ENCODE measurements at places on chromosomes 6 and 20.
A peak's percentile ranks its signal among the peaks of the same experiment; 100 is the strongest.

- DNase-seq = no peak
These were observed 70.3 kb downstream of the HUS1B start for GRCh38 chr6:586553-586952.

GRCh38 chr20:51219544-51219943, 196.6 kb upstream of the KCNG1 start:
- no peak for DNase-seq

- DNase-seq = no peak
These were observed 1.5 kb downstream of the ROMO1 start for GRCh38 chr20:35700625-35701148.

- DNase-seq = no peak
These were observed 115.3 kb upstream of the SPACA1 start for GRCh38 chr6:87932361-87932760.

- no peak for DNase-seq
These were observed 197.4 kb downstream of the JARID2 start for GRCh38 chr6:15443119-15443830.

DNA sequence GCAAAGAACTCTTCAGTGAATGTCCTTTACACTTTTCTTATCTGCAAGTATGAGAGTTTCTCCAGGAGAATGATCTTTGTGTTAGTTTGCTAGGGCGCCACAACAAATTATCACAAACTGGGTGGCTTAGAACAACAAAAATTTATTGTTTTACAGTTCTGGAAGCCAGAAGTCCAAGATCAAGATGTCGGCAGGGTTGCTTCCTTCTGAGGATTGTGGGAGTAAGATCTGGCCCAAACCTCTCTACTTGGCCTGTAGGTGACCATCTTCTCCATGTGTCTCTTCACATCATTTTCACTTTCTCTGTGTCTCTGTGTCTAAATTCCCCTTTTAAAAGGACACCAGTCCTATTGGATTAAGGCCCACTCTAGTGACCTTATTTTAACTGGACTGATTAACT, 103.0 kb downstream of the ADTRP start:
- no peak for DNase-seq

GRCh38 chr20:53609491-53610445, 16.1 kb upstream of the ZNF217 start:
- peak; percentile 72 for DNase-seq

- DNase-seq = no peak
These were observed 834 bp upstream of the CTSZ start for GRCh38 chr20:59007665-59008511.

DNA sequence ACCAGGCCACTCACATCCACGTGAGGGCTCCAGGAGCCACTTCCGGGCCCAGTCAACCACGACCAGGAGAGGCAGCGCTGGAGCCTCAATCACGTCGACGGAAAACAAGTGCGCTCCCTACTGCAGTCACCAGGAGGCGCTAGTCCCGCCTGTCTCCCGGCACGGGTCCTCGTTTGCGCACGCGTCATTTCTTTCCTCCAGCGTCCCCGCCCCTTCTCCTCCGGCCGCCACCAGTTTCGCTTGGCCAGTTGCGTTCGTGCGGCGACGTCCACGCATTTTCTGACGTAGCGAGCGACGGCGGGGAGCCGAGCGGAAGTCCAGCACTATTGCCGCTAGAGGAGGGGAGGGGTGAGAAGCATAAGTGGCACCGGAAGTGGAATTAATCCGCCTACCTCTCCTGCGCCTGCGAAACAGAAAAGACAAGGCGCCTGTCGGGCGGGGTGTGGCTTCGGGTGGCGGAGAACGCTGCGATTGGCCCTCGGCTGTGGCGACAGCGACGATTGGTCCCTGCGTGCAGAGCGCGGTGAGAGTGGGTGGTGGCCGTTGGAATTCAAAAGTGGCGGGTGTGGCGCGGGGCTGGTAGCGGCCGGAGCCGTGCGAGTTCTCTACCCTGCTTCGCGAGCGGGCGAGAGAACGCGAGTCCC, at the start of gene KIFC1:
KIFC1 (plus strand) TSS at position 546 of the 644 bp plus-strand sequence. CDS start 163 bp downstream, outside the sequence.
- DNase-seq = peak; percentile 100

GRCh38 chr6:138278326-138278725, 60.0 kb upstream of the PBOV1 start:
- no peak for DNase-seq

DNA sequence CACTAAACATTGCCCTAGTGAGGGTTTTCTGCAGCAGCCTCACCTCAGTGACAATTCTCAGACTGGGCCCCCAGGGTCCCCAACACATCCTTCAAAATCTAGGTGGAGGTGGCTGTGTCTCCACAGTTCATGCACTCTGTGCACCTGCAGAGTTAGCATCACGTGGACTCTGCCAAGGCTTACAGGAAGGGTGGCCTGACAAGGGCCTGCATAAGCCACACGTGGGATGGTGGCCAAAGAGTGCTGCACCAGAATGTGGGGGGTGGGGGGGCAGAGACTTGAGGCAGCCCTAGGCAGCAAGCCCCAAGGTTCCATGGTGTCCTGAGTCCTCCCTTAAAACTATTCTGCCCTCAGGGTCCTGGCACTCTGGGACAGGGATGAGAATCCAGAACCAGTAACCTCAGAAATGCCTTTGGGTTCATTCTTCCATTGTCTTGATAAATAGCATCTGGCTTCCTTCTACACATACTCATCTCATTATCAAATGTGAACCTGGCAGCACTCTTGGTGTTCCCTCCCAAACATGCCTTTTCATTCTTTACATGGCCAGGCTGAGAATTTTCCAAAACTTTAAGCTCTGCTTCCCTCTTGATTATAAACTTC, 1.6 kb upstream of the SERPINB1 start:
- peak; percentile 31 for DNase-seq

GRCh38 chr6:167442796-167443680, 118.2 kb downstream of the TTLL2 start:
- no peak for DNase-seq

DNA sequence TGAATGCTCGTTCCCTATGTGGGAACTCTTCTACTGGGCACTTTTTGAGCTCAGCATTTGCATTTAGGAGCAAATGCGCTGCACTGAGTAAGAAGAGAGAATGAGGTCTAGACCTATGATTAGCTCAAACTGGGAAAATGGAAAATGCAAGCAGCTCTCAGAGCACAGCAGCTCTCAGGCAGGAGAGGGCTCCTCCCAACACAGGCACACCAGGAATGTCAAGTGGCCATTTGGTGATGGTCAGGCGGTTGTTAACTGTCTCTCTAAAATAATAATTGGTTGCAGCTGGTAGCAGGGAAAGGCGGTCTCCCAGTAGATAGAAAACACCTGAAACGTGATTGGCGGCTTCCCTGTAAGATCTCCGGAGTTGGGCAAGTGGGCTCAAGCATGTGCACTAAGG, 162.0 kb upstream of the ECI2 start:
- DNase-seq = no peak

GRCh38 chr6:100677240-100677639, 203.9 kb downstream of the ASCC3 start:
- DNase-seq = no peak

DNA sequence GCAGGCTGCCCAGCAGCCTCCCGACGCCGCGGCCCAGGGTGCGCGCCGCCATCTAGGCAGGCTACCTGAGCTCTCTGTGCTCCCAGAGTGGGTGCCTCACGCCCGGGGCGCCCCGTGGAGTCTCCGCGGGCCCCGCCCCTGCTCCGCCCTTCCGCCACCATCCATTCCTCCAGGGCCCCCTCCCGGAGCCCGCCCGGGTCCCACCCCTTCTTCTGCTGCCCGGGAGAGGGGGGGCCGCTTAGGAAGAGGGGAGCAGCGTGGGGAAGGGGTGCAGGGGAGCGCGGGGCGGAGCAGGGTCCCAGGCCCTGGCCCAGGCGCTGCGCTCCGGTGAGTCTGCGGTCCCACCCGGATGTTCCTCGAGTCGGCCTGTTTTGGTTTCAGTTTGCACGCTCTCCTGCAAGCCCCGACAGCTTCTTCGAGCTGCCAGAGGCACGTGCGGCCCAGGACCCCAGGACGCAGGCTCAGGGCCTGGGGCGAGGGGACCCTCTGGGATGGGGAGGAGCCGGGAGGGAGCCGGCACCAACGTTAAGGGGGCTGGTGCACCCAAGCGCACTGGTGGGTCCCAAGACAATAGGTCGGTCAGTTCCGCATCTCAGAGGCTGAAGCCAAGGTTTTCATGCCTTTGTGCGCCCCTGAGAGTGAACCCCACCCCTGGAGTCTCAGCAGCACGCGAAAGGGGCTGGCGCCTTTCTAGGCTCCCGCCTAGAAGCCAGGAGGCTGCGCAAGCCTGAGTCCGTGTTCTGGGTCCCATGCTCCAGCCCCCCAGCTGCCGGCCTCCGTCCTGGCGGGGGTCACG, at the start of gene ACSS1:
ACSS1 (minus strand) TSS at position 89 of the 796 bp plus-strand sequence; CDS start at position 52, 37 bp downstream.
- peak; percentile 64 for DNase-seq

GRCh38 chr20:50379049-50379990, 130.9 kb upstream of the PTPN1 start:
- DNase-seq = no peak

GRCh38 chr20:42754706-42755105, 435.0 kb downstream of the PTPRT start:
- no peak for DNase-seq

DNA sequence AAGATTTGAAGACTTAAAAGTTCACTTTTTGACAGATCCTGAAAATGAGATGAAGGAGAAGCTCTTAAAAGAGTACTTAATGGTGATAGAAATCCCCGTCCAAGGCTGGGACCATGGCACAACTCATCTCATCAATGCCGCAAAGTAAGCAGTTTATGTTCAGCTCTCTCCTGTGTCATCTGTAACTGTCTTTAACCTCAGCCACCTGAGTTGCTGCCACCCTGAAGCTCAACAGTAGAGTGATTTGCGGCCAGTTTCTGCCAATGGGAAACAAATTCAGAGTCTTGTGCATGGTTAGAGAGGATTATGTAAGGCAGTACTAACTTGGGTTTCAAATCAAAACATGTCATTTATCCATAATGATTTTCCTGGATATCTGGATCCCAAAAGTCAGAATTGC, 10.1 kb downstream of the TNFAIP3 start:
- no peak for DNase-seq

GRCh38 chr6:34475767-34476328, 10.0 kb downstream of the PACSIN1 start:
- DNase-seq = no peak

DNA sequence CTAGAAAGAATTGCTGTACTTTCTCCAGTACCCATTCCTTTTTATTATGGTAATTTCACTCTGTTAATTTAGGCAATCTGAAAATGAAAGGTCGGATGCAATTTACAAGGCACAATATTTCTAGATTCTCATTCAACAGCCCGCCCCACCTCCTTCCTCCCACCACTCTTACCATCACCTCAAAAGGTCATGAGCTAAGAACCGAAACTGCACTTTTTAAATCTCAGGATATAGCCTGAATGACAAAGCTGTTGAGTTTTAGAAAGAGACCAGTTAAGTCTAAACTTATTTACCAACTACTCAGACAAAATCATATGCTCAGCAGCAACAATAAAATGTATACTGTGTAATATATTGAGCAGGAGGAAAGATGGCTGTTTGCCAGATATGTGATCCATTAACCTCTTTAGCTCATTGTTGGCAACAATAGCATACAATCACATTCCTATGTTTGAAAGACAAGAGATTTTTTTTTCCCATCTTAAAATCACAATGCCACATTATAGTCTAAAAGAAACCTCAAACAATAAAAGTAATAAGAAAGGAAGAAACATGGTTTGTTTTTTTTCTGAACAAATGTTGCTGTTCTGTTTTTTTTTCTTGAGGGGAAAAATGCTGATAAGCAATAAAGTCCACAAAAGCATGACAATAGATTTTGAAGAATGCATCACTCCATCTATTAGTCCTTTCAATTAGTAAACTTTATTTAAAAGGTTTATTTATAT, 1.6 kb upstream of the HS3ST5 start:
- DNase-seq = no peak
